ENCODE measurements at places on chromosomes 4 and X. TPM values are rescaled to one million over a fixed set of nuclear protein-coding genes. Genes with fewer than 3 reads are reported as not detected.

Gene WAS
- total RNA-seq: 14.4 TPM

Gene PF4V1
- not detected for total RNA-seq

Gene RS1
- not detected for total RNA-seq

Gene ARHGAP6
- total RNA-seq: 4.2 TPM

Gene GLOD5
- not detected for total RNA-seq

Gene ASB12
- 0.19 TPM for total RNA-seq

Gene PAGE5
- total RNA-seq: not detected

Gene ELOVL6
- total RNA-seq: 17.1 TPM

Gene CTAG2
- total RNA-seq: not detected

Gene GAB3
- total RNA-seq: 1.9 TPM

Gene TRAM1L1
- total RNA-seq: 3.5 TPM

Gene PABPC1L2A
- total RNA-seq: not detected

Gene UGT2B10
- total RNA-seq: 0.15 TPM

Gene AGA
- 26.5 TPM for total RNA-seq

Gene PRRG3
- total RNA-seq: 0.32 TPM

Gene NRK
- total RNA-seq: 22.9 TPM

Gene F8A3
- total RNA-seq: 3.3 TPM

Gene PHEX
- total RNA-seq: 0.07 TPM

Gene FNIP2
- 30.4 TPM for total RNA-seq

Gene SMIM31
- total RNA-seq: not detected

Gene CSN1S1
- not detected for total RNA-seq

Gene IGFBP7
- 1,209 TPM for total RNA-seq

Gene CENPVL3
- 0.28 TPM for total RNA-seq

Gene OPRPN
- total RNA-seq: not detected

Gene ADAM29
- not detected for total RNA-seq

Gene ENPP6
- total RNA-seq: 0.32 TPM

Gene NCAPG
- total RNA-seq: 1.4 TPM

Gene MAGEC2
- total RNA-seq: not detected

Gene CHST7
- total RNA-seq: 21.0 TPM

Gene ALB
- 0.61 TPM for total RNA-seq

Gene SSX2
- not detected for total RNA-seq

Gene PRAF2
- total RNA-seq: 37.5 TPM

Gene GAB1
- total RNA-seq: 42.0 TPM

Gene IGSF1
- 9.1 TPM for total RNA-seq

Gene SERTM2
- not detected for total RNA-seq

Gene FGF5
- not detected for total RNA-seq

Gene COX7B2
- total RNA-seq: not detected

Gene ENPEP
- 4.9 TPM for total RNA-seq

Gene GPR143
- total RNA-seq: 2.2 TPM

Gene TLR10
- total RNA-seq: not detected

Gene AP1AR
- 25.9 TPM for total RNA-seq

Gene BMP15
- not detected for total RNA-seq
